ENCODE measurements at places on chromosomes 12 and 14. TPM values are rescaled to one million over a fixed set of nuclear protein-coding genes. Genes with fewer than 3 reads are reported as not detected.

- H3K27ac ChIP-seq, result no peak overlapping the region
- H3K4me3 ChIP-seq, result no peak overlapping the region
- DNase-seq, result no peak
Measured at GRCh38 chr14:85342858-85343607, 186.9 kb upstream of the FLRT2 start.

GRCh38 chr12:102690253-102690652 is 209.9 kb upstream of the IGF1 start:
- no peaks in the 10 kb centered on the region for H3K36me3 ChIP-seq
- peak; percentile 32 for DNase-seq
- no peaks in the 10 kb centered on the region for H3K27me3 ChIP-seq
- H3K4me3 ChIP-seq, result no peak overlapping the region
- no peaks in the 10 kb centered on the region for H3K4me1 ChIP-seq

GRCh38 chr14:58639842-58640484 is 2.2 kb downstream of the DACT1 start:
- peak overlapping the region; percentile 88 for H3K27ac ChIP-seq
- H3K36me3 ChIP-seq, result peaks cover 8% of the 10 kb centered on the region
- H3K27me3 ChIP-seq, result no peaks in the 10 kb centered on the region

GRCh38 chr12:78028426-78028825 is 197.7 kb downstream of the NAV3 start:
- H3K4me1 ChIP-seq, result no peaks in the 10 kb centered on the region
- no peak overlapping the region for H3K27ac ChIP-seq
- H3K27me3 ChIP-seq, result no peaks in the 10 kb centered on the region
- no peaks in the 10 kb centered on the region for H3K36me3 ChIP-seq
- DNase-seq, result no peak

Gene TRPV4
- total RNA-seq, result 0.50 TPM

Gene CD63
- total RNA-seq, result 419 TPM

Gene PRICKLE1
- 74.6 TPM for total RNA-seq

Gene DTX1
- total RNA-seq, result 23.3 TPM
